ENCODE measurements at places on chromosomes 6 and 20. TPM values are rescaled to one million over a fixed set of nuclear protein-coding genes. Genes with fewer than 3 reads are reported as not detected.

- peak; percentile 96 for DNase-seq
Measured at GRCh38 chr6:145015739-145016558, 719.4 kb downstream of the EPM2A start.

- DNase-seq: peak; percentile 25
Measured at GRCh38 chr20:35091816-35092523, 637 bp downstream of the TRPC4AP start.

DNA sequence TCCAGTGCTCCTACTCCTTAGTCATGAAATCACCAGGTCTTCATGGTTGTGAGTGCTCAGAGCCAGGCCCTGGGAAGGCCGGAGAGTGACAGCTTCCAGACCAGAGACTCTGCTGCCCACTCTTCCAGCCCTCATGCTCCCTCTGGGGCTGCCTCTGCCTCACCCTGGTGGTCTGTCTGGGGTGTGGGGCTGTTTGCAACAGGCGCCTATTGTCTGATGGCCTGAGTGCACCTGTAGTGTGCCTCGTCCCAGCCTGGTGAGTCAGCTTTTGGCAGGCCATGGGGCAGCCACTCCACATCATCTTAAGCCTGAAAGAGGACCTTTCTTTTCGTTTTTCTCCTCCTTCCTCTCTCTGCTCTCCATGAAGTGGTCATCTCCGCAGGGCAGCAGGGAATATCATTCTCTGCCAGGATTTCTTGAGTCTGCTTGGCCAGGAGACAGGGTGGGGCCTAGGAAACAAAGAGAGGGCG is 173.8 kb downstream of the VEGFA start:
- peak; percentile 54 for DNase-seq

DNA sequence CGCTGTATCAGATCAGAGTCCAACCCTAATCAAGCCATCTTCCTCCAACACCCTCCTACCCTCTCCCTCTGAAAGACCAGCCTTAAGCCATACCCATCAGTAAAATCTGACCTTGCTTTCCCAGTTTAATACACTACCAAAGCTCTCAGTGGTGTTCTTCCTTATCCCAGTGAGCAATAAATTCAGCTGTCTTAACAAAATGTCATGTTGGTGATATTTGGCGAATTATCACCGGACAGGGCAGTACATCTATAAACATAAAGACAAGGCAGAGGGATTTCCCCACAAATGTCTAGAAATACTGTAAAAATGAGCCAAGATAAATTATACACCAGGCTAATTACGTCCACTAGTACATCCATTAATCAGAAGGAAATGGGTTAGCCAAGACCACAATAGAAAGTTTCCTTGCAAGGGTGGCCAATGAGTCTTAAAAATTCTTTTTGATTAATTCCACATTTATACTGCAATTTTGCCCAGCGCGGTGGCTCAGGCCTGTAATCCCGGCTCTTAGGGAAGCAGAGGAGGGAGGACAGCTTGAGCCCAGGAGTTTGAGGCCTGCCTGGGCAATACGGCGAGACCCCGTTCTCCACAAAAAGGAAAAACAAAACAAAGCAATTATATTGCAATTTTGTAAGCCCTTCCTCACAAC is 905 bp downstream of the RARS2 start:
- peak; percentile 57 for DNase-seq

The GLP1R gene
- not detected for total RNA-seq

DNA sequence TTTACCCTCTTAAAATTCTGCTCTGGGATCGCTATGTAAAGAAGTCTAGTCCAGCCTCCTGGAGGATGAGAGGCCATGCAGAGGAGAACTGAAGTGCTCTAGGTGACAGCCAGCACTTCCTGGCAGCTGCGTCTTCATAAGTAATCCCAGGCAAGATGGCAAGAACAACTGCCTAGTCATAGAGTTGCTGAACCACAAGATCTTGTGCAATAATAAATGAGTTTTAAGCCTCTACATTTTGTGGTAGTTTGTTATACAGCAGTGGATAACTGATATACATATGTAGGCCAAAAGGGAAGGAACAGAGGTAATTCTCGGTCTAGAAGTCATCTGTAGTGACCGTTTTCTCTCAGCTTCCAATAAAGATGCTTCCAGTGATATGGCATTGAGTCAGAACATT is 103.8 kb upstream of the FLRT3 start:
- no peak for DNase-seq

Measured in astrocyte (in vitro differentiated cells and primary cell).